ENCODE measurements at places on chromosomes 7 and 10.

- DNase-seq = no peak
These were observed 138.3 kb downstream of the DOCK4 start for GRCh38 chr7:112067632-112068540.

DNA sequence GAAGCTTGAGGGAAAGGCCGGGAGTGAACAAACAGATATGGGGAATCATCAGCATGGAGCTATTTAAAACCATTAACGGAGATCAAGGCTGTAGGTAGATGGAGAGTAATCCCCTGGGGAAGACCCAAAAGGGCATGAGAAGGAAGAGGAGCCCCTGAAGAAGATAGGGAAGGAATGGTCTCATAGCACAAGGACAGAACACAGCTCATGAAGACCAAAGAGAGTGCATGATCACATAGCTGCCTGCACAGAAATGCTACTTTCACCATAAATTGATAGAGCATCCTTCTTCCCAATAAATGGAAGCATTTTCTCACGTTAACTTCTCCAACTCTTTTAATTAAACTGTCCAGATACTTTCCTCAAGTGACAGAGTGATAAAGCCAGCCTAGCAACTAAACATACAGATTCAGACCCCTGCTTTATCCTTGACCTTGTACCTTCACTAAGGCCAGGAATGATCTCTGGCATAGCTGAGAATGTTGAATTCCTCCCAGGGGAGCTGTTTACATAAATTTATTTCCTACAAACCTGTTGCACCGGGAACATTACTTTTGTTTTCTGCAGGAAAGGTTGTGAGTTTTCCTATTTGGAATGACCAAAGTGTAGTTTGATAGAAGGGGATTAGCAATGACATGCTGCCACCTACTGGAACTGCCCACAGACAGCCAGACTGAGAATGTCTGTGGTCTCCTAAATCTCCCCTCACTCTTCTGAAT, 110.8 kb upstream of the LRGUK start:
- DNase-seq = peak; percentile 40

- DNase-seq = peak; percentile 77
These were observed 33.3 kb downstream of the CDK14 start for GRCh38 chr7:90629297-90629918.

GRCh38 chr7:76261931-76262330, 40.5 kb upstream of the HSPB1 start:
- DNase-seq = no peak

DNA sequence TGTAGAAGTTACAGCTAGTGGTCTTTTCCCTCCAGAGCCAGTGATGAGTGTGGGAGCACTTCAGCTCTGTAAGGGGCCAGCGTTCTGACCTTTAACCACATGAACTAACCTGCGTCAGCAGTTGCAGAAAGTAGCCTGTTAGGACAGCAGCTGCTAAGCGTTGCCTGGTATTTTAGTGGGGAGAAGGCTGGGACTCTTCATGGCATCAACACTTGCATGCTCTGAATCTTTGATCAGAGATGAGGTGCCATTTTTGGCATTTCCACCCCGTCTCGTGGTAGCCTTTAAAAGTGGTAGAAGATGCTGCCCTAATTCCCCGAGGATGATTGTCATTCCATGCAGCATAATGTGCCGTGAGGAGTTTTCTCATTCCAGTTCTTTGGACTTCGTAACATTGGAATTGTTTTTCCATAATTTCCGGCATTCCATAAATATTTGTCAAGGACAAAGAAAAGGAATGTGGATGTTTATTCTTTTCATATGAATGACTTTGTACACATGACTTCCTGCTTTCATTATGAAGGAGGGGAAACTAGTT, 92.2 kb downstream of the AVL9 start:
- DNase-seq = peak; percentile 93

- no peak for DNase-seq
These were observed 2.5 kb downstream of the NIPSNAP2 start for GRCh38 chr7:55966851-55967250.

GRCh38 chr7:154960063-154960790, 42.7 kb downstream of the PAXIP1 start:
- no peak for DNase-seq

DNA sequence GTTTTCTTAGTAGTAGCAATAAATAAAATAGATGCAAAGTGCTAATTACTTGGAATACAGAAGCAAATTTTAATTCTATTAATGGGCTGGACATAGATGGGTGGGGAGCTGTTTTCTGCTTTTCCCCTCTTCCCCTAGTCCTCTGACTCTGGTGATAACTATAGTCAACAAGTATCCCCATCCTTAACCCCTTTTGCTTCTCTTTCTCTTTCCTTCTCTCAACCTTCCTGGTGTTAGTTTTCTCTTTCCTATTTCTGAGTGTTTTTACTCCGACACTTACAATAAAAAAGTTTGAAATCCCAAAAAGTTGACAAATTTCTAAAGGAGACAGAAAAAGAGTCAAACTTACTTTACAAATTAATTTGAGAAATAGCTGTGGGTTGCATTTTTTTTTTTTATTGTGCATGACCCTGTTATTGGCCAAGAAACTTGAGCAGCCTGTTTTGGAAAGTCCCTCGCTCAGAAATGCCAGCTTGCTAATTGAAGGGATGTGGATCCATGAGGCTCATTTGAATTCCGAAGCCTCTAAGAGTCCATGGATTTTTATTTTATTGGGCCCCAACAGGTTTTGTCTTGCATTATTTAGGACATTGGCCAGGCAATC, 2.4 kb downstream of the FAS start:
- DNase-seq = peak; percentile 73

- DNase-seq = peak; percentile 36
These were observed at the start of gene NKX2-3 for GRCh38 chr10:99532687-99533495. NKX2-3 (plus strand) TSS chr10:99532942; CDS start chr10:99533132, 190 bp downstream.

- DNase-seq = no peak
These were observed 396.2 kb downstream of the TYW1 start for GRCh38 chr7:67392596-67393438.

DNA sequence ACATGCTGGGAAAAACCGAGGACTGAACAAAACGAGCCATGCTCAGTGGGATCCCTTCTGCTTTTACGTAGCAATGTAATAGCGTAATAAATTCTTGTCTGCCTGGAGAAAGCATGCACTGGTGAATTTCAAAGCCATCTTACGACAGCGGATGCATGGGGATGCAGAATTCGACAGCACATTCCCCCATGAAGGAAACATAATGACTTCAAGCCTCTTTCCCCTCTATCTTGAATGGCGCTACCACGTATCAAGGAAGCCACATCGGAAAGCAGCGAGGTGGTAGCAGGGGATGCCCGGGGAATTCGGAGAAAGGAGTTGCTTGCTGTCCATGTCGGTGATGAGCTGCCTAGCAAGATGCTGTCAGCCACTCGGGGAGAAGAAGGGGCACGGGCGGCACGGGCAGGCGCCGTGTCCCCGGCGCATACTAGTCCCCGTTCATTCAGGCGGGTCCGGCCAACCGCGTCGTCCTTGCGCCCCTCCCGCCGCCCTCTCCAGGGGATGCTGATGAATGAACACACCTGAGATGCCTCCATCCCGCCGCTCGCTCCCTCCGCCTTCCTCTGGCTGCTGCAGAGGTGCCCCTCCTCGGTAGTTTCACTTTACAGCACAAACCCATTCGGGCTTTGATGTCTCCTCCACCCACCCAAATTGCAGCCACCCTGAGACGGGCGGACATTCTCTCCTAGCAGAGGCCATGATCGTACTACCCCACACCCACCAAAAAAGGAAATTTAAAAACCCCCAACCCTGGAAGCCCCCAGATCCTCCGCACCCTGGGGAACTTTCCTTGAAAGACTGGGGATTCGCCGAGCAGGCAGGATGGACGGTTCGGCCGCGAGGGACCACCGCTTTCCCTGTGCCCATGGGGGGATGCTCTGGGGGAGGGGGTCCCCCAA, 644 bp downstream of the SORBS1 start:
- peak; percentile 32 for DNase-seq

GRCh38 chr10:132593389-132593788, 55.8 kb downstream of the INPP5A start:
- no peak for DNase-seq

- peak; percentile 28 for DNase-seq
These were observed 246.2 kb downstream of the CCDC7 start for GRCh38 chr10:32692174-32692573.

- DNase-seq = peak; percentile 86
These were observed 139.5 kb upstream of the FERD3L start for GRCh38 chr7:19284596-19285300.

DNA sequence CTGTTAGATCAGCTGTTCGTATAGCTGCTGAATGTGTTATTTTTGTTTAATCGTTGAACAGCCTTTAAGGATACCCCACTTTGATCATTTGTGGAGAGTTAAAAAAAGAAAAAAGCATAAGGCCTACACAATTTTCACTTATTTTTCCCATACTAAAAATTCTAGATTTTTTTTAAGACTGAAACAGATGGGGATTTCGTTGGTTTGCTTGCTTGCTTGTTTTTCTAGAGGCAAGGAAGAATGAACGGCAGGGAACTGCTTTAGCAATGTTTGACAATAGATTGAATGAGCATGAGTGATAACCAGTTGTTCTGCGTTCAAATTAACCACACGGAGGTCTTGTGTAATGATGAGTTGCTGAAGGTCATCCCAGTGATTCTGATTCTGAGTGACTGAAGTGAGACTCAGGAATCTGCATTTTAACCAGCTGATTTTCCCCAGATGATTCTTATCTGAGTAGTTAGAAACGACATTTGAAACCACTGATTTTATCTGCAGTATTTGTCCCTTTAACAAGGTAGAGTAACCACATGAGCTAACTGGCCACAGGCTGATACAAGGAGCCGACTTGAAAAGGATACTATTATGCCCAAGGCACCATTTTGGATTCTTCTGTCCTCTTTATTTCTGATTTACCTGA, 85.9 kb downstream of the GPR37 start:
- no peak for DNase-seq

DNA sequence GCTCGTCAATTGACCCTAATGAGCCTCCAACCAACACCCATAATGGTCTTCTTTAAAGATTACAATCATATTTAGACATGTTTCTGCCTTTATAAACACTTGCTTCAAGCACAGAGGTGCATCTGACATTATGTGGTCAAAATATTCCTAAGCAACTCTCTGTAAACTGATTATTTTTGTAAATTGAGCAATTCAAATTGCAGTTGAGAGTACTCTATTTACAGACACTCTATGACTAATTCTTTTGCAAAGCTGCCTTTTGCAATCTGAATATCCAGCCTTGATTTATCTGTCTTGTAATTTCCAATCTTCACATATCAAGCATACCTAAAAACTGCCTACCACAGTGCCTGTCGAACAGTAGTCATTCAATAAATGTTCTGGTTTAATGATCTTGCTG, 112.0 kb downstream of the PDE1C start:
- peak; percentile 22 for DNase-seq

DNA sequence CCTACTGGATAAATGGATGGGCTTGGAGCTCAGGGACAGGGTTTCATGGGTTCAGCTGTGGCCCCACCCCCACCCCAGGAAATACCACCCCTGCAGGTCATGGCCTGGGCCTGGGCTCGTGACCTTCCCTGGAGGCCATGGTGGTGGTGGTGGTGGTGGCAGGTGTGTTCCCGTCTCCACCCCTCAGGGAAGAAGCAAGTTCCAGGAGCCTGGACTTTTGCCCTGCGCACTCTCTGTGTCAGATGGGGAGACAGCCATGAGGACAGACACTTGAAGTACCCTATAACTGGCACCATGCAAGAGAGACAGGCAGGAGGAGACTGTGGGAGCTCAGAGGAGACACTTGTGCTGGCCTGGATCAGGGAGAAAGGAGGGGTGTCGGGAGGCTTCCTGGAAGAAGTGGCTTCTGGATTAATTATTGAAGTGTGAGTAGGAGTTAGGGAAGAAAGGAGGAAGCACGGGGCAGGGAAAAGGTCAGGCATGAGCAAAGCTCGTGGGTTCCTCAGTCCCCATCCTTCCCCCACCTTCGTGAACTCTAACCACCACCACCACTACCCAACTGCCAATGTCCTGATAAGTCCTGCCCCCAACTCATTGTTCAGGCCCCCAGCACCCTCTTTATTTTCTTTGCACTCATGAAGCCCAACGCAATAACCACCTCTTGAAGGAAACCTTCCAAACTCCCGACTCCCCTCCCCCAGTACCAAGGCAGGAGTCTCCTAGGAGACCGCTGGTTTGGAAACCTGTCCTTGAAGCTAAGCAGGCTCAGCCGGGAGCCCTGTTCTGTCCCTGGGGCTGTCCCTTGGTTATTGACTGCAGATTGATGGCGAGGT, 8.9 kb downstream of the SH2B2 start:
- DNase-seq = no peak

DNA sequence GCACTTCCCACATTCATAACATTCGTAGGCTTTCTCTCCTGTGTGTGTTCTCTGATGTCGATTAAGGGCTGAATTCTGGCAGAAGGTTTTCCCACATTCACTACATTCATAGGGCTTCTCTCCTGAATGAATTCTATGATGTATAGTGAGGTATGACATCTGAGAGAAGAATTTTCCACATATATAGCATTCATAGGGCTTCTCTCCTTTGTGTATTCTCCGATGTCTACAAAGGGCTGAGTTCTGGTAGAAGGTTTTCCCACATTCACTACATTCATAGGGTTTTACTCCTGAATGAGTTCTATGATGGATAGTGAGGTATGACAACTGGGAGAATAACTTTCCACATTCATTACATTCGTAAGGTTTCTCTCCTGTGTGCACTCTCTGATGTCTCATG, 15.6 kb downstream of the ZNF12 start:
- no peak for DNase-seq

- DNase-seq = no peak
These were observed 112.8 kb downstream of the BAMBI start for GRCh38 chr10:28790146-28790545.

DNA sequence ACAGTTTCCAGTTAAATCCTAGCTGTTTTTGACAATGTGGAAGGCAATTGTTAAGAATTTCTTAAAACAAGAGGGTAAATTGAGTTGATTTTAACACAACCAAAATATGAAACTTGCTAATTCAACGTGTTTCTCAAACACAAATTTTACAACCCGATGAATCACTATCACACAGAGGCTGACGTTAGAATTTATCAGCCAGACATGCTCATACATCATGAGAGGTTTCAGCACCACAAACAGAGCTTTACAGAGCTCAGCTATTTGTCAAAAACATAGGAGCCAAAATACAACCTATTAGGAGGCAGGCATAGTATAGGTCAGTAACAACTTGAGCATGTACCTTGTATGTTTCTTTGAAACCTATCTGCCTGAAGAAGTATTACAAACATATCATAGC, 36.1 kb downstream of the LRRN3 start:
- DNase-seq = peak; percentile 66

DNA sequence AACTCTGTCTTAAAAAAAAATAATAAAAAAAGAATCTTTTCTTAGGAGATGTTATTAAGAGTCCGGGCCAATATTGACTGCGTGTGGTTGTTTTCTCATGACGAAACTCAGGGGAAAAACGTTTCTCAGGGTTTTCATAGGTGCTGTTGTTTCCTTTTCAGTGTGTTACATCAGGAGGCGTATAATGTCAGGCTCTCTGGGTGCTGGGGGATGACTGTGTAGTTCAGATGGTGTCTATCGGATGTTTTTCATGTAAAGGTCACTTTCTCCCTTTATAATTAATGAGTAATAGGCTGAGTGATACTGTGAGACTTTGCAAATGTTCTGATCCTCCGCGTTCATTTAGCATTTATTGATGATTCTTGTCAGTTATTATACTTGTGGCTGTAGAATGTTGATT, 84.1 kb downstream of the TAF3 start:
- no peak for DNase-seq

- DNase-seq = no peak
These were observed 12.9 kb downstream of the COL17A1 start for GRCh38 chr10:104072786-104073185.
